Stimulated activated CD4-positive, alpha-beta T cell treated with anti-CD3 and anti-CD28 coated beads, Interleukin-4, amount 100 ng/mL, for 48 hours (primary cell): ENCODE measurements at places on chromosomes 5 and 9.

DNA sequence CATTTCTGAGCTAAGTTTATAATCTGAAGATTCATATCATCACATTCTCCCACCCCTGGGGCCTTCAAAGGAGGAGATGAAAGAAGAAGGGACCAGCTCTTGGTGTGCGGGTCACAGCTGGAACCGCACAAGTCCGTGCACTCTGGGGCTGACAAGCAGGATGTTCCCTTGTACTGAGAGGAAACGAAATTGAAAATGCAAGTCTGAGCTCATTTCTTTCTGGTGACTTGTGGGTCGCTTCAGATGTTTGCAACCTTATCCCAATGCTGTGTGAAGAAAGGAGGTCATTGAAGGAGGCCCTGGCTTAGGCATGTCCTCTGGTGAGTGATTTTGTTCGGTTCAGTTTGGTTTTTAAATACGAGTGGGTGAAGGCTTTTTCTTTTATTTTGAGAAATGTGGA lies 59.6 kb downstream of the C9orf152 start:
- peak; percentile 57 for DNase-seq

GRCh38 chr9:124369231-124369797 lies 45.9 kb downstream of the PSMB7 start:
- DNase-seq: no peak

DNA sequence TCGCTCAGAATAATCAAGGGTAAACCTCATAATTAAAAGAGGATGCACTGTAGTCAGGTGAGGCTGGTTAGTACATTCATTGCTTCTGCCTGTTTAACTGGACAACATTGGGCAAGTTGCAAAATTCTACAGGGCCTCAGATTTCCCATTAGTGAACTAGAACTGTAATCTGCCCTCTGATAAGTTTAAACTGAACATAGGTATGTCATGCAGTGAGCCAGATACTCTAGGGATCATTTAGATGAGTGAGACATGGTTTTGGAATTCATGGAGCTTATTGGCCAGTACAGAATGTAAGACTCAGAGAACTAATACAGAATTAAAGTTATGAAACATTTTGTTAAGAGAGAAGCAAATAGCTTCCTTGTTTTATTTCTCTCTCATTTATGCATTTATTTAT lies 35.9 kb downstream of the RNF44 start:
- no peak for DNase-seq

DNA sequence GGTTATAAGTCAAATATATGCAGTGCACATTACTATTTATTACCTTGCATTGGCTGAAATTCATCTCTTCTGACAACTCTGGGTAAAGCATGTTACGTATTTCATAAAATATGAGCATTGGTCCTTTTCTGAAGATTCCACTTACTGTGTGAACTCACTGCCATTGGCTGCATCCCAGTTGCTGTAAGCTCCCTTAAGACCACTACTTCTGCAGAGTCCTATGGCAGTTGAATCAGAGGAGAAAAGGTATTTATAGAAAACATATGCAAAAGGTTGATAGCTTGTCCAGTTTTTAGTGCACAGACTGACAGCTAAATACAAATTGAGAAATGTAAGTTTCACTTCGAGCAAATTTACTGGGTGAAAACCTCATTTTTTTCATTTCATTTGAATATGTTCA lies 394.6 kb upstream of the ARRDC3 start:
- no peak for DNase-seq

DNA sequence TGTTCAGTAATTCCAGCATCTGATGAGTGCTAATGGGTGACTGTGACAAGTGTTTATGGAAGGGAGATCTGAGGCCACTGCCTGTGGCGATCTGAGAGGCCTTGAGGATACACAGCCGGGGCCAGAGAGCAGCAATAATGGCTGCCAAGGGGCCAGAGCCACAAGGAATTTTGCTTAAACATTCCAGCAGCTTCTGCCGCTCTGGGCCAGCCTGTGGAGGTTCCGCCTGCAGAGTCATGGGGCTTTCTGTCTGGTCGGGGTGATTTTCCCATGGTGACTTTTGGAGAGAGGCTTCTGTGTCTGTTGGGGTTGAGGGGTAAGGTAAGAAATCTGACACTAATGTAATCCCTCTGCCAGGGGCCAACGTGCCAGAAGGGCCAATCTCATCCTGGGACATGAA lies 353.5 kb downstream of the ADAMTS6 start:
- DNase-seq: no peak

GRCh38 chr5:160339406-160340130 lies 27.2 kb upstream of the CCNJL start:
- DNase-seq: no peak

DNA sequence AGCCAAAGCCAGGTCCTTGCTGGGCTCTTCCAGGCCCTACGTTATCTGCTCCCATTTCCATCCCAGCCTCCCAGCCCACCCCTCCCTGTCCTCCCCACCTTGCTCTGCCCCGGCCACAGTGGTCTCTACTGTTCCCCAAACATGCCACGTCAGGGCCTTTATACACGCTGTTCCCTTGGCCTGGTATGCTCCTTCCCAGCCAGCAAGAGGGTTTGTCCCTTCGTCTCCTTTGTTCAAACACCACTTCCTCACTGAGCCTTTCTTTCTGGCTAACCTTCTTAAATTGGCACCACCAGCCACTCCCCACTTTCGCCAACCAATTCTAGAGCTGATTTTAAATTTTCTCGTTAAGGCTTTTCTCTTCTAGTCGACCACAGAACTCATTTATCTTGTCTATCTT lies 9.8 kb downstream of the SH2D3C start:
- DNase-seq: no peak

GRCh38 chr5:159442206-159442850 lies 112.0 kb upstream of the IL12B start:
- no peak for DNase-seq

- DNase-seq: no peak
Measured at GRCh38 chr9:95572381-95573151, 55.8 kb upstream of the PTCH1 start.

GRCh38 chr5:168578006-168578405 lies 1.2 kb downstream of the PANK3 start:
- DNase-seq: no peak

GRCh38 chr5:61631438-61631941 lies 299.4 kb downstream of the ZSWIM6 start:
- DNase-seq: no peak

GRCh38 chr9:14353222-14354056 lies 39.5 kb upstream of the NFIB start:
- peak; percentile 85 for DNase-seq

DNA sequence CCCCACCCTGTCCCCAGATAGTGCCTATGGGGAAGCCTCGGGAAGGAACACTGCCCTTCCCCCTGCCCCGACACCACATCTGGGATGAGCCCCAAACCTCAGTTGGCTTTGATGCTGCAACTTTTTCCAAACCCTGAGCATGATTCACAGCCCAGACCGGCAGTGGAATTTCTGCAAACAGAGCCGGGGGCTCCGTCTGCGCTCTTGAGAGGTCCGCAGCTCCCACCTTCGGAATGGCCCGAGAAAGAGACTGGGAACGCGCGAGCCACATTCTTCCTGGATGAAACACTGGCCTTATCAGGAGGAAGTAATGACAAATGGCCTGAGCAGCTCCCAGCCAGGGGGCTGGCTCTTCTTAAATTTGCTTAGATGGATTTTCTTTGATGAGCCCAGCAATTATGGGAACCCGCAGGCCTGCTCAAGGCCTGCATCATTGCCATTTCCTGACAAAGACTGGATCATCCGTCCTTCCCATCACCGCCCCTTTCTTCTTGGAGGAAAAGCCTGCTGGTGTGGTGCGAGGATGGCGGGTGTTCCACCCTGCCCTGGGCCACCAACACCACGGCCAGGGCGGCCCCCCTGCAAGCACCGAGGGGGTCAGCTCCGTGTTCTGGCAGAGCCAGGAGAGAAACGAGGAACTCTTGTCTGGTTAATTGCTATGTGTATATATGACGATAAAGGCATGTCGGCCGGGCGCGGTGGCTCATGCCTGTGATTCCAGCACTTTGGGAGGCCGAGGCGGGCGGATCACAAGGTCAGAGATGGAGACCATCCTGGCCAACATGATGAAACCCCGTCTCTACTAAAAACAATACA lies 38.8 kb upstream of the COL5A1 start:
- no peak for DNase-seq
